ENCODE measurements at places on chromosomes 7 and 10.

- DNase-seq, result no peak
Measured at GRCh38 chr10:51255381-51255780, 181.1 kb downstream of the PRKG1 start.

DNA sequence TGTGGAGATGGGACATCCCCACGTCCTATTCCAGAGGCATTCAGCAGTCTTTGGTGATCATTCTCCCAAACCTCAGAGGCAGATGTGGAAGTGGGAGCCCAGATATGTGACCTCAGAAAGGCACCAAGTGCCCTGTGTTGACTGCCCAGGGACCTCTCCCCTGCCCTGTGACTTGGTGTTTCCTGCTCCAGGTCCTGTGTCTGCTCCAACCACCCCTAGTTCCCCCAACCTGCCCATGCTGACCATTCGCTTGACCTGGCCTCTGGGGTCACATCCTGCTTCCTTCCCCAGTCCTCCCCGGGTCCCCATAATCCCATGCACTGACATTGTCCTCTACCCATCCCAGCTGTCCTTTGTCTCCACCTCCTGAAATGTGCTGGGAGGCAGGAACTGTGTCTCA, 7.6 kb downstream of the CYP26A1 start:
- no peak for DNase-seq

- no peak for DNase-seq
Measured at GRCh38 chr10:78398382-78398781, 364.7 kb downstream of the RPS24 start.

DNA sequence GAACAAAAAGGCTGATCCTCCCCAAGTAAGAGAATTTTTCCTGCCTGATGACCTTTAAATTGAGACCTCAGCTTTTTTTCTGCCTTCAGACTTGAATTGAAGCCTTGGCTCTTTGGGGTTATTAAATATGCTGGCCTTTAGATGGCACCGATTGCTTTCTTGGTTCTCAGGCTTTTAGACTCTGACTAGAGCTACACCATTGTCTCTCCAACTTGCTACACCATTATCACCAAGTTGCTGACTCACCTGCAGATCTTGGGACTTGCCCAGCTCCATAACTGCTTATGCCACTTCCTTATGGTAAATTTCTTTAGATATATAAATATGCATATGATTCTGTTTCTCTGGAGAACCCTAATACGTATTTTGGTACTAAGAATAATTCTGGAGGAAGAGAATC, 3.1 kb upstream of the ABCA13 start:
- DNase-seq, result no peak

DNA sequence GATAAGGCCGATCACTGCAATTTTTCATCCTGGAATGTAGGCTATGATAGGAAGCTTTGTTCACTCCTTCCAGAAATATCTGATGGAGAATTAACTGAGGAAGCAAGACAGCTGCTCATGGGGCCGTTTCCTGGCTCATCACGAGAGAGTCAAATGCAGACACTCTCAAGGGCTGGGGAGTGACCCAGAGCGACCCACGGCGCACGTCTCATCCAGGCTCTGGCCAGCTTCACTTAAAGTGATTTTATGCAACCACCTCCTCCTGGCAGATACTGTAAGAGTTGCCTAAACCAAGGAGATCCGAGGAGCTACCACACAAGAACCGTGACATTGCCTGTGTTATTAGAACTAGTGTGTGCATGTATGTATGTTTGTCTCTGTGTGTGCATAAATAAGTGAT, 530.8 kb downstream of the TCERG1L start:
- DNase-seq, result no peak

DNA sequence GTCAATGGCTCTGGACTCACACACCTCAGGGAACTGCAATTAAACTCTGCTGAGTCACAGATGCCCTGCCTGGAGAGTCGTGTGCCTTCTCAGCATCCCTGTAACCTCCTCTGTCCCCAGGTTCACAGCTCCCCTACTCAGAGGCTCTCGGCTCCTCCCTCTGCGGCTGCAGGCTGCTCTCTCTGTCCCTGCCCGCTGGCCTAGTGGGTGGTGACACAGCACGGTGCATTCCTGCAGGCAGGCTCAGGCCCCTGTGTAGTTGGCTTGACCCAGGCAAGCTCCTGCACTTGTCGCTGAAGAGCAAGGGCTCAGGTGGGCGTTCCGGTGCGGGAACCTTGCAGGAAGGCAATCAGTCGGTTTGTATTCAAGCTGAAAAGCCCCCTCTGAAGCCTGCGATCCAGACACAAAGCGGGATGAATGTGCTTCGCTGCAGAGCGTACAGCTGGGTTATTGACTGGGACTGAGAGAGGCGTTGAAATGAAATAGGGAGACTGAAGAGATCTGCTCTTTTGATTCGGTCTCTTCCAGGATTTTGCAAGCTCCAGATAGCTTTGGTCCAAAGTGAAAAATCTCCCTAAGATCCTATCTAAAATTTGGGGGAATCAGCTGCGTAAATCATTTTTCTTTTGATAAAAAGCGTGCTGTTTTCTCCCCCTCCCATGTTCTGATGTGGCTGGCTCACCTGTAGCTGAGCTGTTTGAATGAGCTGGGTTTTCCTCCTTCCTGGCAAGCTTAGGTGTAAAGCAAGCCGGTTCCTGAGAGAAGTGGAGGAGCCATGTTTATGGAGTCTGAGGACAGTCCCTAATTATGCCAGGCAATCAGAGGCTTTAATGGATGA, 208.7 kb upstream of the PHYHIPL start:
- DNase-seq, result no peak

- DNase-seq, result no peak
Measured at GRCh38 chr7:112765105-112765504, 25.1 kb downstream of the TMEM168 start.

GRCh38 chr7:506921-507622, 12.6 kb downstream of the PDGFA start:
- DNase-seq, result no peak

GRCh38 chr10:96371356-96371755, 12.6 kb upstream of the OPALIN start:
- no peak for DNase-seq

DNA sequence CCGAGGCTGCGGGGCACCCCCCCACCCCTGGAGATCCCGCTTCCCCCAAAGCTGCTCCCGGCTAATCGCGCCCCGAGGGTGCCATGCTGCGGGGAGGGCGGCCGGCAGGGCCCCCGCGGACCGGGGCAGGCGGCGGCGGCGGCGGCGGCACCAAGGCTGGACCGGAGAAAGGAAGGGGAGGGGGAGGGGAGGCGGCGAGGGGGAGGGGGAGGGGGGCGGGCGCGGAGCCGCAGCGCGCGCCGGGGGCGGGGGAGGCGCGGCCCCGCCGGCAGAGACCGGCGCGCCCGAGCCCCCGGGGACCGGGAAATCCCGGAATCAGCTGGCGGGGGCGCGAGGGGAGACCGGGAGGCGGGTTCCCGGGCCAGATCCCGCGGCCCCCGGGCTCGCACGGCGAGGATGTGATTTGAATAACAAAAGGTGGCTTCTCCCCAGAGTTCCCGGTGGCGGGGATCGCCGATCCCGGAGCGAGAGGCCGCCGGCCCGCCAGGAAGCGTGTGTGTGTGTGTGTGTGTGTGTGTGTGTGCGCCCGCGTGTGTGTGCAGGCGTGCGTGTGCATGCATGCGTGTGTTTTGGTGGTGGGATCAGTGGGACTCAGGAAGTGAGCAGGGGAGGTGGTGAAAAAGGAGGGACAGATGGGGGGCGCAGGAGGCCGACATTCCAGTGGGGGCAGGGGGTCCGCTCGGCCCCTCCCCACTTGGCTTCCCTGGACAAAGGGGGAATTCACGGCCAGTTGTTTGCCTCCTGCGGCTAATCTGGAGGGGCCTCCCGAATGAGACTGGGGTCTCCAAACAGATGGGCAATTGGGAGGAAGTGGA, 99.5 kb downstream of the HIP1 start:
- peak; percentile 23 for DNase-seq

Measured in CD4-positive, alpha-beta T cell treated with Interleukin-4 for 4 hours (primary cell).